ENCODE measurements at places on chromosomes 1 and 21. TPM values are rescaled to one million over a fixed set of nuclear protein-coding genes. Genes with fewer than 3 reads are reported as not detected.

GRCh38 chr1:233614173-233614742, 352 bp downstream of the KCNK1 start:
- ATAC-seq = peak; percentile 52

DNA sequence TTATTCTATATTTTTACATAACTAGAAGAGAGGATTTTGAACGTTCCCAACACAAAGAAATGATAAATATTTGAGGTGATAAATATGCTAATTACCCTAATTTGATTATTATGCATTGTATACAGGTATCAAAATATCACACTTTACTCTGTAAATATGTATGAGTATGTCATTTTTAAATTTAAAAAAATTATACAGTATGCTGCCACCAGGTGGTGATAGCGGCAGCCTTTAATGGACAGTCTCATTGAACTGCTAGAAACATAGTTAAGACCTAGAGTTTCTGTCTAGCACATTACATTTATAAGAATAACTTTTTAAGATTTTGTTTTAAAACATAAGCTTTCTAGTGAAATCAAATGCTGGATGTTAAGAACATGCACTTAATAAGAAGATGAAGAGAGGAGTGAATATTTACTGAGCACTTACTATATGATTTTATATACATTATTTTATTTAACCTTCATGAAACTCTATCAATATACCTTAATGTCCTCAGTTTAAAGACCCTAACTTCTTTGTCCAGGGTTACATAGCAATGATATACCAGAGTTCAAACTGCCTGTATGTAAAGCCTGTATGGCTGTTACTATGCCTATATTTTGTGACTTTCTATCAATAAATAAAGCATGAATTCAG, 207.1 kb downstream of the NUF2 start:
- no peak for ATAC-seq

- ATAC-seq = no peak
Measured at GRCh38 chr1:157734321-157734720, 33.8 kb upstream of the FCRL3 start.

DNA sequence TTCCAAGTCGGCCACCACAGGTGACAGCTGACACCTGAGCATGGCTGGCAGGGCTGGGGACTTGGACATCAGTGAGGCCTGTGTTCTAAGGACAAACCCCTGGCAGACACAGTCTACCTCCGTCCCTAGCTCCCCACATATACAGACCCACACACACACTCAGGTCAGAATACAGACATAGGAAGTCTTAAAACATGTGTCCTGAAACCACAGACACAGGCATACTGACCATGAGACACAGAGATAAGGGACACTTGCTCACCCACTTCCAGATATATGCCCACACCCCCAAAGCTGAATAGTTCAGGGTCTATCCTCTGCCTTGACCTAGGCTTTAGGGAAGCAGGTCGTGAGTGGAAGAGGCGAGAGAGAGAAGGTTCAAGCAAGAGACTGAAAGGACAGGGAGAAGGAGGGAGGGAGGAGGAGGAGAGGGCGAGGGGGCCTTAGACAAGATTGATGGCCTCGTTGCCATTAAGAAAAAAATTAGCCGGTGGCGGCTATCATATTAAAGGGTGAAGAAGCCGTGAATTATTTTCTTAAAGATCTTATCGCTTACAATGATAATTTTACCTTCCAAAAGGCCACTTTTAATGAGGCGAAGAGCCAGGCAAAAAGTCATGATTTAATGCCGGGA, 49.9 kb downstream of the TMEM53 start:
- no peak for ATAC-seq

DNA sequence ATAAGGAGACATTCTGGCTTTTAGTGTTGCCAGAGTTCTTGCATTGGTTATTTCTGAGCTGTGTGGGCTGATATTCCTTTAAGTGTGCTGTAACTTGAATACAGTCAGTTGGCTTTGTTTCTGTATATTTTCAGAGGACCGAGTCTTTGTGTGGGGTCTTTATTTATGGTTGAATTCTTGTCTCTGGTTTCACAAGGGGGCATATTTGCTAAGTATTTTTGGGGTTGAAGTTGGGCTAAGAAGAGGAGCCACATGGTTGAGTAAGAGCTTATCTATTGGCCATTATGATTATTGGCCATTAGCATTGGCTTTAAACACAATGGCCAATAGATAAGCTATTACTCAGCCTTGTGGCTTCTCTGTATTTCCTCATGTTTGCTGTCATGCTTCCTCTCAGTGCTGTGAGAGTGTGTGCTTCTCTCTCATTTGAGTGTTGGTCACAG, 26.3 kb upstream of the PTGFR start:
- ATAC-seq = no peak

DNA sequence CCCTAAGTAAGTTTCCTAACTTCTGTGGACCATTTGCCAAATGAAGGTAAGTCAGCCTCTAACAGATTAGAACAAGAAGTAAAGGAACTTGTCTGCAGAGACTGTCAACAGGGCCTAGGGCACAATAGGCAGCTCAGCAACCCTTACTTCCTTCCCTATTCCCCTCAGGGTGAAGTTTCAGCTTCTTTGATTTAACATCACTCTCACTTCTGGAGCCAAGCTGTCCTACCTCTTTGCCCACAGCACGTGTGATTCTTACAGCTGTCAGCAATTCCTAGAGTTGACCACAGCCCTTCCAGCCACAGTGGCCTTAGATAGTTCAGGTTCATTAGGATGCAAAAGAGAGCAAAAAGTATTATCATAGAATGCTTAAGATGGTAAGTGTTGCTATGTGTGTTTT, 7.6 kb upstream of the EIF4G3 start:
- peak; percentile 65 for ATAC-seq

DNA sequence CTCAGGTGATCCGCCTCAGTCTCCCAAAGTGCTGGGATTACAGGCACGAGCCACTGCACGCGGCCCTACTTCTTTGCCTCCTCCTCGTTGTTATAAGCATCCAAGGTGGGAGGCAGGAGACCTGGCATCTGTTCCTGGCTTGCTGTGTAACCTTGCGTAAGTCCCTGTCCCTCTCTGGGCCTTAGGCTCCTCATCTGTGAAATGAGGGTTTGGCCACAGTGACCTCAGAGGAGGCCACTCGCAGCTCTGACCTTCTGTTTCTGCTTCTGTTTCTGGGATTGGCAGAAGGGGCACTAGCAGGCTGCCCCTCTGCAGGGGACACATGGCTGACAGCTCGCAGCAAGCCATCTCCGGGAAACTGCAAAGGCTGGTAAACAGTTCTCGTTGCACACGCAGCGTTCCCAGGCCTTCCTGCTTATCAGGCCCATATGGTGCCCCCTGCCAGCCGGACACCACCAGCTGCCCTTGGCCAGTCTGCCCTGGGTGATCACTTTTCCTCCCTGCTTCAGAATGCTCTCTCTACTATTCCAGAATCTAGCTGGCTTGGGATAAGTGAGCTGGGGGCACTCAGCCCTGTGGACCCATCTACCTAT, 2.6 kb upstream of the LDLRAP1 start:
- ATAC-seq = no peak

GRCh38 chr1:35433714-35434113, 123.5 kb downstream of the KIAA0319L start:
- no peak for ATAC-seq

DNA sequence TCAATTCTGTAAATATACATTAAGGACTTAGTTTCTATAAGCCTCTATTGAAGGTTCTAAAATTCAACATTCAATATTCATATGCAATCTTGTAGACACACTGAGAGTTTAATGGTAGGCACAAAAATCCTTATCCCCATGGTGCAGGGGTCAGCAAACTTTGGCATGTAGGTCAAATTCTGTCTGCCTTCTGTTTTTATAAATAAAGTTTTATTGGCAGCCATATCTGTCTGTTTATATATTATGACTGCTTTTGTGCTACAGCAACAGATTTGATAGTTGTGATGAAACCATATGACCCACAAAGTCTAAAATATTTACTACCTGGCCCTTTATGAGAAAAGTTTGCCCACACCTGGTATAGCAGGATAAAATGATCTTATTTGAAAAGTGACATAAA, 91.2 kb upstream of the PPIH start:
- no peak for ATAC-seq

- peak; percentile 12 for ATAC-seq
Measured at GRCh38 chr1:225464851-225465792, 37.3 kb upstream of the LBR start.

DNA sequence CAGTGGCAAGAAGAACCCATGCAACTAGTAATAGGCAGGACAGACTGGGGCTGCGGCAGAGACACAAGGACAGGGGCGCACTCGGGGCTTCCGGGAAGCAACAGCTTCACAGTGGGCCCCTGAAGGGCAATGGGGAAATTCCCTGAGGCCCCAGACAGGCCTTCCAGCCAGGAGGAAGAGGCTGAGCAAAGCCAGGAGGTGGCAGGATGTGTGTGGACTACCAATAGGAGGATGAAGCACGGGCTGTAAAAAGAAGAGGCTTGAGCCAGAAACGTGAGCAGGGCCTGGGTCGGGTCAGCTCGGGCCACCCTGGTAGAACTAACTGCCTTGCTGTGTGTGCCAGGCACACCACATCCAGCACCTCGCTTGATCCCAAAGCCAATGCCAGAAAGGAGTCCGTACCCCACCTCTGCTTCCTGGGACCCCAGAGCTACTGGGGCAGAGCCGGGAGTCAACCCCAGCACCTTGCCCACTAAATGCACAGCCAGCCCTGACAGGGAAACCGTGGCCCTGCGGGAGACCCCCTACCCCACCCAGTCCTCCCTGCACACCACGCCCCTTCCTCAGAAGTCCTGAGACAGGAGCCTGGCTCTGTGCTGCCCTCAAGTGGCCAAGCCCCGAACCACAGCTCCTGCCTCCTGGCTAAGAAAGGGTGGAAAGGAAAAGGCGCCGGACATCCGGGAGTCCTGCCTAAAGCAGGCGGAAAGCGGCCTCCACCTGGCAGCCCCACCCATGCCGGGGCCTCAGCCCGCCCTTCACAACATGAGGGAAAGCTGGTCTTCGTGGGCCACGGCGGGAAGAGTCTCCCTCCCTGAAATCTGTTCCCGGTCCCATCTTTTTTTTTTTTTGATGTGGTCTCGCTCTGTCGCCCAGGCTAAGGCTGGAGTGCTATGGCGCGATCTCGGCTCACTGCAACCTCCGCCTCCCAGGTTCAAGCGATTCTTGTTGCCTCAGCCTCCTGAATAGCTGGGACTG, 33.7 kb downstream of the TTC39A start:
- ATAC-seq = peak; percentile 87

GRCh38 chr1:151892190-151892589, 17.1 kb downstream of the THEM4 start:
- ATAC-seq = no peak

GRCh38 chr1:168732736-168733135, 3.7 kb upstream of the DPT start:
- no peak for ATAC-seq

- no peak for ATAC-seq
Measured at GRCh38 chr1:176858433-176858916, 306.0 kb downstream of the ASTN1 start.

DNA sequence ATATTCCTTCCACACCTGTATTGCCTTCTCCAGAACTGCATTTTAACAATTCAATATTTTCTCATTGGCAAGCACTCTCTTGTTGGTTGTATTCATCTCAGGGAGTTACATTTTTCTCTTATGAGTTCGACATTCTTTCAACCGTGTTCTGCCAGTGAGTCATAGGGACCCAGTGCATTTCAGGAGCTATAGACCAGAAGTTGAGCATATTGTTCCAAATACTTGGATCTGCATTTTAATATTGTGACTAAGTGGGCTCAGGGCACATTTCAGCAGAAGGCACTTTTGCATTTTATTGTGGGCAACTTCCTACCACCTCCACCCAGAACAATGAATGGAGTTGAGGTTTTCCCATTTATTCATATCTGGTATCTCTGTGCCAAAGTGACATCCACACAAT, 132.8 kb downstream of the TNFSF18 start:
- peak; percentile 87 for ATAC-seq

DNA sequence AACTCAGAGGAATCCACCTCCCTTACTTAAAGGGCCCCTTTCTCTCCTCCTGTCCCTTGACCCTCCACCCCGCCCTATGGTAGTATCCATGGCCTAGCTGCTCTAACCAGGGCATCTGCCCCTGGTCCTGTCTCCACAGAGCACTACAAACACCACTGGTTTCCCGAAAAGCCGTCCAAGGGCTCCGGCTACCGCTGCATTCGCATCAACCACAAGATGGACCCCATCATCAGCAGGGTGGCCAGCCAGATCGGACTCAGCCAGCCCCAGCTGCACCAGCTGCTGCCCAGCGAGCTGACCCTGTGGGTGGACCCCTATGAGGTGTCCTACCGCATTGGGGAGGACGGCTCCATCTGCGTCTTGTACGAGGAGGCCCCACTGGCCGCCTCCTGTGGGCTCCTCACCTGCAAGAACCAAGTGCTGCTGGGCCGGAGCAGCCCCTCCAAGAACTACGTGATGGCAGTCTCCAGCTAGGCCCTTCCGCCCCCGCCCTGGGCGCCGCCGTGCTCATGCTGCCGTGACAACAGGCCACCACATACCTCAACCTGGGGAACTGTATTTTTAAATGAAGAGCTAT, 1.7 kb downstream of the BTG2 start:
- ATAC-seq = no peak

DNA sequence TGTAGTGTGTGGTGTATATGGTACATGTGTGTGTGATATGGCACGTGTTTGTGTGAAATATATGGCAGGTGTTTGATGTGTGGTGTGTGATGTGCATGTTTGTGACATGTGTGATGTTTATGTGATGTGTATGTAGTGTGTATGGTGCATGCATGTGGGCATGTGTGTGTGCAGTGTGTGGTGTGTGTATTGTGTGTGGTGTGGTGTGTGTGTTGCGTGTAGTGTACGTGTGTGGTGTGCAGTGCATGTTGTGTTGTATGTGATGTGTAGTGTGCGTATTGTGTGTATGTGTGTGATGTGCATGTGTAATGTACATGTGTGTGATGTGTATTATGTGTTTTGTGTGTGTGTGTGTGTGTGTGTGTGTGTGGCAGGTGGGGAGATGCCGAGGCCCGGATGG, 65.7 kb downstream of the SLC19A1 start:
- no peak for ATAC-seq

DNA sequence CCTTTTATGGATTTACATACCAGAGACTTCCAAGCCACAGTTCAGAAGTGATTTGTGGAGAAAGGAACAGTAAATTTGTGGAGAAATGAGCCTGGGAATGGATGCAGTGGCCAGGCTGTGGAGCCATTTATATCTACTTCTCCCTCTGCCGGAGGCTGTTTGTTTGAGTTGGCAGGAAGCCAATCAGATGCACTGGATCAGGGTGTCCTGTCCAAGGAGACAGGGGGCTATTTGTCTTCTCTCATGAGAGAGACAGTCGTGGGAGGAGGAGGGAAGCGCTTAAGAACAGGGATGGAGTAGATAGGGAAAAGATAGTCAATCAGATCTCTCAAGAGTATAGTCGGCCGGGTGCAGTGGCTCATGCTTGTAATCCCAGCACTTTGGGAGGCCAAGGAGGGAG, 2.8 kb upstream of the HAPLN2 start:
- ATAC-seq = no peak

GRCh38 chr1:231423648-231424047, 1.6 kb upstream of the EGLN1 start:
- no peak for ATAC-seq

Gene ADORA3
- 0.64 TPM for total RNA-seq

Gene OR2W3
- not detected for total RNA-seq

Gene PEAR1
- 1.6 TPM for total RNA-seq

Gene OLFM3
- not detected for total RNA-seq

Gene MTF1
- 39.3 TPM for total RNA-seq

Gene LCE2A
- total RNA-seq = not detected

Gene TYW3
- total RNA-seq = 10.5 TPM

Gene MPC2
- 53.9 TPM for total RNA-seq

Gene TNFRSF4
- 0.36 TPM for total RNA-seq

Gene CD53
- 5.1 TPM for total RNA-seq
